ENCODE measurements at places on chromosomes 2 and 18.

GRCh38 chr2:191951832-191952231, 104.9 kb upstream of the CAVIN2 start:
- DNase-seq, result no peak

DNA sequence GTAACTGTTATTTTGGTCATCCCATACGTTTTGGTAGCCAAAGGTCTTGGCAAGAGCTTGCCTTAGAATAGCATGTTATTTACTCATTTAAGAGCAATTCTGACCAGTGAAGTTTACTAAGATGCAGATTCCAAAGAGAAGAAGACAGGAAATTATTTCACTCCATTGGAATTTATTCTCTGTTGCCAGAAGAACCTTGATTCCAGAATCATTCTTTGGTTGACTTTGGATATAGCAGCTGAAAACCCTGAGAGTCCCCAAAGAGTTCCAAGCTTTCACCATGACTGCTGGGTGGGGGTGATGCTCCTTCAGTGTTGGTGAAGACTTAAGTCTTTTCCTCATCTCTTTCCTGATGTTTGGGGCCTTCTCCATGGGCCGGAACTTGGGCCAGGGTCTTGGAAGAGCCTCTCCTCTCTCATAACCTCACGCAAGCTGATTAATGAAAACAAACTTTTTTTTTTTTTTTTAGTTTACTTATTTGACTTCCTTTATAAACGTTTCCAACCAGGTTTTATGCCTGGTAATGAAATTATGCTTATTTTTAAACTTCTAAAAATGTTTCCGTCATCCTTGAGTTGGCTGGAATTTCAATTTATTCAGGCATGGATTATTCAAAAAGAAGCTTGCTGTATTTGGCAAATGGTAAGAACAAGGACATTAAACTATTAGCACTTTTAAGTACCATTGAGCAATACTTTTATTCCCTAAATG, 192.0 kb downstream of the MTX2 start:
- peak; percentile 82 for DNase-seq

DNA sequence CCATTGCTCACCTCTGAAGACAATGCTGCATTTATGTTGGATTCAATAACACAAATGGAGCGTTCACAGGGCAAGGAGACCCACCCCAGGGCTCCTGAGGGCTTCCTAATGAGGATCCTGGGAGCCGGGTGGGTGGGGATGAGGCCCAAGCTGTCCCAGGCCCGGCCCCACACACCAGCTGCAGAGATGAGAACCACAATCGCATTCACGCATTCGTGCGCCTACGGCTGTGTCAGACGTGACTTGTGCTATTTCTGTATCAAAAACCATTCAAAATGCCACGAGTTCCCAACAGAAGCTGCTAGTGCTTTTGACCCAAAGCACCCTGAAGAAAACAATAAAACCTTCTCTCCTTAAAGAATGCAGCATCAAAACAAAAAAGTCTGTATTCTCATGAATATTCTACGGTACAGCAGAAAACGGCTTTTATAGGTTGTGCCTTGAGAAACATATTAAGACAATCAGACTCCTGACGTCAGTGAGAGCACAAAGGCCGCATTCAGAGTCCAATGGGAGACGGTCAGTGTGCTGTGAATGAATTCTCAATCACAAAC, 205.4 kb downstream of the HDAC4 start:
- DNase-seq, result no peak

GRCh38 chr2:169571571-169571970, 2.1 kb downstream of the FASTKD1 start:
- no peak for DNase-seq

- DNase-seq, result no peak
These were observed 170.9 kb downstream of the CAPN13 start for GRCh38 chr2:30636311-30636710.

DNA sequence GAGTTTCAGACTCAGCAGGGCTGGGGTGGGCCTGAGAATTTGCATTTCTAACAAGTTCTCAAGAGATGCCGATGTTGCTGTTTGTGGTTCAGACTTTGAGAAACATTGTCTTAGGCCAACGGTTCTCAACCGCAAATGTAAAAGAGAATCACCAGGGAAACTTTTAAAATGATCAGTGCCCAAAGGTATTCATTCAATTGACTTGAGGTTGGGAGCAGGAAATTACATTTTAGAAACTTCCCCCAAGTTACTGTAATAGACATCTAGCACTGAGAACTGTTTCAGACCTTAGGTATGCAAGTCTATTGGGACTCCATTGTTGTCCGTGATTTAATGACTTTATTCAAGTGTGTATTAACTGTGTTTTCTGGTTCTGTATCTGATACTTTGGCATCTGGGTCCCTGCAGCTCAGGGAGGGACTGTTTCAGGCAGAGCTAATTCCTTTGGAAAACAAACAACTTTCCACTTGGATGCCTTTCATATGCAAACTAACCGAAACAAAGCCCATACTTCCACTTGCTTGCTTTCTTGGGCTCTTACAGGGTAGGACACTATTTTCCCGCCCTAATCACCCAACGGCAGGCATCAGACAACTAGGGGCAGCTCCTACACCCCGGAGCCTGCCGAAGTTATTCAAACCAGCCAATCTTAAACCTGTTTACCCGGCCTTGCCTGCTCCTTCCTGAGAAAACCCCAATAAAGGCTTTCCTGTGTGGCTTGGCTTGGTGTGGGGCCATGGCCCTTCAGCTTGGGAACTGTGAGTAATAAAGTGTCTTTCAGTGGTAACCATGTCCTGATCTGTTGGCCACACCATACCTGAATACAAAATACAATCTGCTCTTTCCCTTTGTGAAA, 97.6 kb downstream of the POLE4 start:
- DNase-seq, result no peak

DNA sequence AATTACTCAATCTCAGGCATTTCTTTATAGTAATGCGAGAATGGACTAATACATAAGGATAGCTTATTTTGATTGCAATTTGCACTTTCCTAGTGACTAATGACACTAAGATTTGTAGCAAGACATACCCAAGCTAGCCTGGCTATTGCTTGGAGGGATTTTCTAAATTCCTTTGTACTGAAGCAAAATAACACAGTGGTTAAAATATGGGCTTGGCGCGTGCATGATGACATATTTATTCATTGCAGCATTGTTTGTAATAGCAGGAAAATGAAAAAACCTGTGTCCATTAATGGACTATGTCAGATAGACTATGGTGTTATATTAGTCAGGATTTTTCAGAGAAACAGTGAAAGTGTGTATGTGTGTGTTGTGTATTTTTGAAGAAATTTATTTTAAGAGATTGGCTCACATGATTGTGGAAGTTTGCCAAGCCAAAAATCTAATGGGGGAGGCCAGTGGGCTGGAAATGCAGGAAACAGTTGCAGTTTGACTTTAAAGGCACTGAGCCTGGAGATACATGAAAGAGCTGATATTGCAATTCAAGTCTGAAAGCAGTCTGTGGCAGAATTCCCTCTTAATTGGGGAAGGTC, 16.7 kb upstream of the LAPTM4A start:
- peak; percentile 97 for DNase-seq

- no peak for DNase-seq
These were observed 15.0 kb upstream of the CAB39 start for GRCh38 chr2:230697676-230698075.

- no peak for DNase-seq
These were observed 40.7 kb upstream of the ARHGAP25 start for GRCh38 chr2:68693951-68694350.

DNA sequence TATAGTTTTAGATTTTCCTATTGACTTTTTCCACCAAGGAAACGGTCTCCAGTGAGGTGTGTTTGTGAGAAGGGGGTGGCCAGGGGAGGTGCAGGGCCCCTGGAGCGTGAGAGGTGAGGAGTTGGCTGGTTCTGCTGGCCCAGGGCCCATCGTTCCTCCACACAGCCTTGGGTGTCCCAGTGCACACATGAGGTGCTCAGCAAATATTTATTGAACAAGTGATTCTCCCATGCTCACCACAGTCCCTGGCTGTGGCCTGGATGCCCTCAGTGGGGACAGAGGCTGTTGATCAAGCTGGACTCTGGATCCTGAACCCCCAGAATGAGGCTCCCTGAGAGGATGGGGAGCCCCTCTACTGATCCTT, 5.0 kb downstream of the HAAO start:
- DNase-seq, result no peak

DNA sequence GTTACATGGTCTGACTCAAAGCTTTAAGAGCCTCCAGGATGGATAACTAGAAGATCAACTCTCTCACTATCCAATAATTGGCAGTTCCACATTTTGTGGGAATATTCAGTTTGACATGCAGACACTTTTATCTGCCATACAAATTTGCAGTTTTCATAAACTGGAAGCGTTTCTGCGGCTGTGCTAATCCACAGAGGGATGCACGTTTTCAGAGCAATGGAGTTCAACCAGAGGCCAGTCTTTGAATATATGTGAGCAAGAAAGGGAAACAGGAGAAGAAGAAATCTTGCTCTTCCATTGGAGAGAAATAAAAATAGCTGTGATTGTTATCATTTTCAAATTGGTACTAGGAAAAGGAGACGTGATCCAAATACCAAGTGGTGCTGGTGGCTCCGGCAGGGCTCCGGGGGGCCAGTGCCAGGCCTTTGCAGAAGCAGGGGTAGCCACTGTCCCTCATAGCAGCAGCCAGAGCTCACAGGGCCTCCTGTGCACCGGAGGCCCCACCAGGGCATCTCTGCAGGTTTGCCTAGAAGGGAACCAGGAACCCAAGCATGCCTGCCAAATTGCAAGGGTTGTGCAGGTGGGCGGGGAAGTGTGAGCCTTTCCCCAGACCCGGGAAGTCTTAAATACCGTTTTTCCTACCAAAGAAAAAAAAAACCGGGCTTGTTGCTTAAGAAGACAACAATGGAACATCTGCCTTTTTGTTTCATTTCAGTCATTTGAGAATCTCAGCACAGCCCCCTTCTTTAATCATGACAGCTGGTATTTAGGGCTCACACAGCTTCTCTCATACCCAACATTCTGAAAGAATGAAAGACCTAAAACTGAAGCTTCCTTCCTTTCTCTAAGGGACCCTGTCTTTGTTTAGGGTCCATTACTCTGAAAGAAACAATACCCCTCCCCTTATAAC, 791.1 kb upstream of the SOX11 start:
- no peak for DNase-seq

- DNase-seq, result no peak
These were observed 187.3 kb upstream of the MSH6 start for GRCh38 chr2:47595687-47596086.

GRCh38 chr2:52537588-52537987, 1230.0 kb upstream of the CHAC2 start:
- no peak for DNase-seq

DNA sequence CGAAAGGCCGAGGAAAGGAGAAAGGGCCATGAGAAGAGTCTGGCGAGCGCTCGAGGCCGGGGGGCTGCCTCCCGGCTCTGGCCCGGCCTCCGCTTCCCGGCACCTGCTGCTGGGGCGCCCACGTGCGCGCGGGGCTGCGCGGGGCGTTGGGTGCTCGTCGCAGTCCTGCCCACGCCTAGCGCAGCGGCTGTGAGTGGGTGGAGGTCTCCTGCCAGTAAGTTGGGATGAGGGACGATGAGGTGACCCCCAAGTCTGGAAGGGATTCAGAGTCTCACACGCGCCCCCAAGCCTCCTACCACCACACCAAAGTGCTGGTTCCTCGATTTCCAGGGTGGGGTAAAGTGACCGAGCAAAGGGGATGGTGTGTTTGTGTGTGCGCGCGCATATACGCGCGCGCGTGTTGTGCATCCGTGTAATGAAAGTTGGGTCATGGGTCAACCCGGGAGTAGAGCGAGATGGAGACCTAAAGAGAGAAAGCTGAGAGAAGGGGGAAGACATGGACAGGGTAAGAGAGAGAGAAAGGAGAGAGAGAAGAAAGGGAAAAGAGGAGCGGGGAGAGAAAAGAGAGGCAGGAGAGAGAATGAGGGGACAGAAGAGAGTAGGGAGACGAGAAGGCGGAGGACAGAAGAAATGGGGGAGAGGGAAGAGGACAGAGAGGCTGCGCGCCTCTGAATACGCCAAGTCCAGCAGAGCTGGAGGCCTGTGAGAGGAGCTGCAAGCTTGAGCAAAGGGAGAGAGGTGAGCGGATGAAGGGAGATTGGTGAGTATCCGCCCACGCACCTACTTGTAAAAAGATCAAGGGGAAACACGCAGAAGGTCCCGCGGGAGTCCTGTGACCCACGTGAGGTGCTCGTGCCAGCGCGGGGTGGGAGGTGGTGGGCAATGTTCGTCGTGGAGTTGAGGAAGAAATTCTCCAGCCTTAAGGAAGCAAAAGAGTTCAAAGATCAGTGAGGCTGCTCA, 1.7 kb upstream of the NETO1 start:
- DNase-seq, result no peak

DNA sequence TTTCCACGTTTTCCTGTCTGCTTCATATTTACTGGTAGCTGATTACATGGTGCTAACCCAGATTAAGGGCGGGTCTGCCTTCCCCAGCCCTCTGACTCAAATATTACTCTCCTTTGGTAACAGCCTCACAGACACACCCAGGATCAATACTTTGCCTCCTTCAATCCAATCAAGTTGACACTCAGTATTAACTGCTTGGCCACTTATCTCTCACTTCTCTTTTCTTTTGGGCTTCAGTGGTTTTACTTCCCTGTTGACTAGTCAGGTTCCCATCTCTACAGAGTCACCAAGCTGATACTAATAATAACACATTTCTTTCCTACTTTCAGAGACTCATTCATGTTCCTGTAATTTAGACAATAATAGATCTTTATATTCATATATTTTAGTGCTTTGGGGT, 302.2 kb upstream of the MAP2 start:
- no peak for DNase-seq

Measured in EL (cell line).